Bronchial epithelial cell (primary cell): ENCODE measurements at places on chromosomes 12 and 14.

- DNase-seq = no peak
Observed at GRCh38 chr12:11861155-11861863, 209.4 kb upstream of the BCL2L14 start.

- no peak for DNase-seq
Observed at GRCh38 chr12:53505555-53506449, 1.5 kb downstream of the NPFF start.

- DNase-seq = no peak
Observed at GRCh38 chr14:90533591-90534021, 136.8 kb downstream of the CALM1 start.

- DNase-seq = no peak
Observed at GRCh38 chr14:90383731-90384542, 12.9 kb upstream of the CALM1 start.

DNA sequence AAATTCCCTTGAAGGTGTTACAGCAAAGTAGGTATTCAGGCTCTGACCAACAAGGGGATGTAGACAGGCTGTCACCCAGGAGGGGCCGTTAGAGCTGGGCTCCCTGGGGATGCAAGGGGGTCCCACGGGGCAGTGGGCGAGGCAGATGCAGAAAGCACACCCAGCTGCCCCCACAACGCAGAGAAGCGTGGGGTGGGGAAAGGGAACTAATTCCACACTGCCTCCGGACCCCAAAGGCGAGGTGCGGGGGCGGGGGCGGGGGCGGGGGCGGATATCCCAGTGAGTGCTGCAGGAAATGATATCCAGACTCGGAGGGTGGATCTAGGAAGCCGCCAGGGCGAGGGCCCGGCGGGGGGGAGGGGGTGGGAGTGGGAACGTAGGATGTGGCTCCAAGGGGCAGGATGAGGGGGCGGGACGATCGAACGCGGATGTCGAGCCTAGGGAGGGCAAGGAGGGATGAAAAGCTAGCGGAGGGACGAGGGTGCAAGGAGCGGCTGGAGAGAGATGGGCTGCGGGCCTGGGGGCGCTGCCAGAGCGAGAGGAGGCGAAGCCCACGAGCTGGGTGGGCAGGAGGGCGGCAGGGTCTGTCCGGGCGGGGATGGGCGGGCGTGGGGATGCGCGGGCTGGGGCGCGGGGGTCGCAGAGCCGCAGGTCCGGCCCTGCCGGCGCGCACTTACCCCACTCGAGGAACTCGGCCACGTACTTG, 874 bp downstream of the CDC42BPB start:
- peak; percentile 30 for DNase-seq

DNA sequence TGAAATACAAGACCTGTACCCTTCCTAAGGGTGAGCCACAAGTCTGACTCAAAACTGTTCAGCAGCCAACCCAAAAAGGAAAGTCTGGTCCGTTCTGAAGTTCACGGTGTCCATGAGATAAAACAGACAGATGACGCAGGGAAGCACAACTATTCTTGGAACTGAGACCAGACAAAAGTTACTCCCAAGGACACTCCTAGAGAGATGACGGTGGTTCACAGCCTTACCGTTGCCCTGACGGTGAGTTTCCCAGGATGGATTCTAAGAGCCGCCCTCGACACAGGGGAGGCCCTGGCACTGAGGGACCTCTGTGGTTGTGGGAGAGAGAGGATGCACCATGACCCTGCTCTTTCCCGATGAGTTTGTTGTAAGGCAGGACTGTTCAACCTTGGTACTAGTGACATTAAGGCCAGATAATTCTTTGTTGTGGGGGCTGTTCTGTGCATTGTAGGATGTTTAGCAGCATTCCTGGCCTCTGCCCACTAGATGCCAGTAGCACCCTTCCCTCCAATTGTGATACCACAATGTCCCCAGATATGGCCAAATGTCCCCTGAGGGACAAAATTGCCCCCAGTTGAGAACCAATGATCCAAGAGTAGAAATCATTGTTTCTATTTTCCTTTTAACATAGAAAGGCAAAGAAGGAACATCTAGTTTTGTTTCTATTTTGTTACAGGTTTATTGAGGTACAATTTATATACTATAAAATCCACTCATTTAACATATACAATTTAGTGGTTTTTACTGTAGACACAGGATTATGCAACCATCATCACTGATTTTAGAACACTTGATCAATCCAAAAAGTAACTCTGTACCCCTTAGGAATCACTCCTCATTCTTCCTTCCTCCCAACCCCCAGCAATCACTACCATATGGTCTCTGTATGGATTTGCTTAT, 23.0 kb downstream of the OR10P1 start:
- DNase-seq = no peak

GRCh38 chr12:91307957-91308670, 125.5 kb upstream of the DCN start:
- DNase-seq = no peak

DNA sequence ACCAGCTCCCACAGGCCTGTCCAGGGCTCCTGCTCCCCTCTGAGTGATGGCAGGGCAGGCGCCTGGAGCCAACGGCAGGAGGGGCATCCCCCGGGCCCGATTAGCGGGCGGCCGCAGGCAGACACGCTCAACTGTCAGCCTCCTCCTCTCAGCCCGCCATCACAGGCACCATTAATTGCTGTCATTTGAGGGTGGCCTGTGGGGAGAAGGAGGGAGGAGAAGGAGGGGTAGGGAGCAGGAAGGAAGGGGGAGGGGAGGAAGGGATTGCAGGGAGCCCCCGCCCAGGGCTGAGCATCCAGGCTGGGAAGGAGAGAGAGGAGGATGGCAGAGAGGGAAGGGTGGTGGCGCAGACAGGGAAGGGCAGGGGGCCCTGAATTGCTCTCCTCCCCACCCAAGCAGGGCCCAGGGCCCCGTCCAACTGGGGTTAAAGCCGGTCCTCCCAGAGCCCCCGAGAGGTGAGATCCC, 36.1 kb downstream of the NCOR2 start:
- no peak for DNase-seq

GRCh38 chr12:24285448-24285847, 336.0 kb upstream of the SOX5 start:
- no peak for DNase-seq

DNA sequence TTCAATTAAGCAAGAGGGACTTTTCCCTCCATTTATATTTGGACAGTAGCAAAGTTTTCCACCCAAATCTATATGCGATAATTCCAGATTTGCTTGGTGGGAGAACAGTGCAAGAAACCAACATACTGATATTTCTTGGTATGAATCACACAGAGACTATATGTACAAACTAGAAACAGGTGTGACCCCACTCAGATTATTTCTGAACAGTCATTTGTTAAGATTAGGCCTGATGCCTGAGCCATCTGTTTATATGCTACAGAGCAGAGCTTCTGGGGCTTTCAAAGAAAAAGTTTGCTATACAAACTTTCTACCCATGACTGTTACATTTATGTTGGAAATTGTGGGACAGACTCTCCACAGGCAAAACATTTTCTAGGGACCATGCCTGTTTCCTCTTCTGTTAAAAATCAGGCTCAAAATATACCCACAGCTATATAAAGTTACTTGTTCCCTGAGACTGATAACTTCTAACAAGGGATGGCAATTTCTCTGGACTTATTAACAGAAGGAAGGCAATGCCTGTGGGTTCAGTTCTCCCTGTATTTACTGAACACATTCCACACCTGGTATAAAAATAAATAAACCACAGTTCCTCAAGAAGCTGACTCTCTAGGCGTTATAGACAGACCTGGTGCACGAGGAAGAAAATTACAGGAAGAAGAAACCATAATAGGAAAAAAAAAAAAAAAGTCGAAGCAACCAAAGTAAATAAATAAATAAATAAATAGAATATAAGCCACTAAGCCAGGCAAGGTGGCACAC, 8.0 kb downstream of the PTPN21 start:
- no peak for DNase-seq

DNA sequence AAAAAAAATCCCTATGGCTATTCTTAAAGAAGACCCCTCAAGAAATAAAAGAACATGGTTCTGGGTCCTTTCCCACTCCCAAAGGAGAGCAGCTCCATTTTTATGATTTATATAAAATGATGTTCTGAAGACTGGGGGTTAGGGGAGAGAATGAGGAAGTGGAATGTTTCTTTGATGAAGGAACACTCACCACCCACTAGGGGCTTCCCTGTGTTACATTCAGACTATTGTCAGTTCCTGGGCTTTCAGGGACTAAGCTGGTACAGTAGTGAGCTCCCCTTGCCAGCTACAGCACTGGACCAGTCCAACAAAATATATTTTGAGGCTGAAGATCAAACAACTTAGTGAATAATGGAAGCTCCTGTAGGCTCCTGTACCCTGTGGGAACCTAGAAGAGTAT, 98.9 kb downstream of the HMGA2 start:
- no peak for DNase-seq

DNA sequence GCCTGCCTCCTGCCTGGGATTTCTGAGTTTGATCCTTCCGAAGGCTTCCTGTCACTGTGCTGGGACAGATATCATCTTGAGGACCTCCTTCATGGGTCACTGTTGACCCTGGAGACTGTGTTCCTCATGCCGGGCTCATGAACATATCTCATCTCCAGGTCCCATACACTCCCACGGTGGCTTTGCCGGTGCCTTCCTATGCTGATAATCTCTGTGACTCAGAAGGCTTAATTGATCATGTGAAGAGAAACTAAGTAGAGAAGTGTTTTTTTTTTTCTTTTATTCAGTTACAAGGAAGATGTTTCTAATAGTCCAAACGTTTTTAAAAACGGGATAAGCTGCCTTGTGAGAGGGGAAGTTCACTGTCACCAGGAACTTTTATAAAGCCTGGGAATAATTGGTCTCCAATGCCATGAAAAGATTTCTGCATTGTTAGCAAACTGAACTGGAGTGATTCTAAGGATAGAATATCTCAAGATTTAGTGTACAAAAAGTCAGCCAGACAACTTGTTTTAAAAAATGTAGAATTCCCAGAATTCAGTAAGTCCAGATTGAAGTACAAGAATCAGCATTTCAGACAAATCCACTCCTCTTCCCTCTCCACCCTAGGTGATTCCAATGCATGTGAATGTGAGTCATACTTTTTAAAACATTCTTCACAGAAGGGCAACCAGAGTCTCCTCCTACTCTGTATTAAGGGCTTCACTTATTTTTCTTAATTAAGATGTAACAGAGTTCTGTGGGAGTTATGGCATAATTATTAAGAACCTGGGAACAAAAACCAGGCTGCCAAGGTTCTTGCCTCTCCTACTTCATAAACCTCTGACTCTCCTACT, 139.8 kb upstream of the LGR5 start:
- peak; percentile 53 for DNase-seq

GRCh38 chr14:36941783-36942521, 230.5 kb downstream of the SLC25A21 start:
- peak; percentile 71 for DNase-seq

GRCh38 chr12:113058553-113058952, 2.0 kb downstream of the DTX1 start:
- DNase-seq = no peak

DNA sequence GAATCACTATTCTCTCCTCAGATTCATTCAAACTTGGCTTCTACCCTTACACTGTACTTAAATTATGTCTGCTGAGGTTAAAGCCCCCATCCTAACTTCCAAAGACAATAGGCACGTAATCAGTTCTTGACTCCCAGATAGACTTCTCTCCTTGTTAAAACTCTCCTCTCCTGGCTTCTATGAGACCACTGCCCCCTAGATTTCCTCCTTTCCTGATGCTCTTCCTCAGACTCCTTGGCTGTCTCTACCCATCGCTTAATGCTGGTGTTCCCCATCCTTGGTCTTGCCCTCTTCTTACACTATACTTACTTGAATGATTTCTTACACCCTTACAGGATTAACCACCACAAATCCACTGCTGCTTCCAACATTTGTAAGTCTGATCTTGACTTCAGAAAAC, 32.8 kb downstream of the TC2N start:
- no peak for DNase-seq

GRCh38 chr12:8559676-8560075, 19.0 kb upstream of the CLEC4E start:
- DNase-seq = no peak

DNA sequence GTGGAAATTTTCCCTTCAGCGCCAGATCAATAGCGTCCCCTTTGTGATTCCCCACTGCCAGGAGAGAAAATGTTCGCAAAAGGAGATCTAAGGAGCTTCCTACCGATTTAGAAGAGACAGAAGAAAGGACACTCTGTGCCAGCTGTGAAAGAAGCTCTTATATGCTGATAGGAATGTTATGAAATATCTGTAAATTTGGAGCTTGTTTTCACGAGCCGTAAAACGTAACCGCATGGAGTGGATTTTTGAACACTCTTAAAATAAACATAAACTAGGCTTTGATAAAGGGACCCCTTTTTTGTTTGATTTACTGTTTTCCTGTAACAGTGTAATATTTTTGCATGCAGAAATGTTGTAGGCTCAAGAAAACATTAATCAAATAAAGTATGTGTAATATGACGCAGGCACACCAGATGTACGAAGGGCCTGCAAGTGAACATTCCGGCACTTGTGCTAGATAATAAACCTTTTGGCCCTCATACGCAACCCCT, 346.8 kb downstream of the ETNK1 start:
- DNase-seq = no peak

GRCh38 chr12:6827982-6828780, at the start of gene P3H3:
Gene P3H3, plus strand, starts transcription at chr12:6828407. Its CDS starts 34 bp downstream, at chr12:6828441.
- DNase-seq = peak; percentile 19

GRCh38 chr12:108856428-108857157, 790 bp downstream of the SSH1 start:
- DNase-seq = peak; percentile 58

DNA sequence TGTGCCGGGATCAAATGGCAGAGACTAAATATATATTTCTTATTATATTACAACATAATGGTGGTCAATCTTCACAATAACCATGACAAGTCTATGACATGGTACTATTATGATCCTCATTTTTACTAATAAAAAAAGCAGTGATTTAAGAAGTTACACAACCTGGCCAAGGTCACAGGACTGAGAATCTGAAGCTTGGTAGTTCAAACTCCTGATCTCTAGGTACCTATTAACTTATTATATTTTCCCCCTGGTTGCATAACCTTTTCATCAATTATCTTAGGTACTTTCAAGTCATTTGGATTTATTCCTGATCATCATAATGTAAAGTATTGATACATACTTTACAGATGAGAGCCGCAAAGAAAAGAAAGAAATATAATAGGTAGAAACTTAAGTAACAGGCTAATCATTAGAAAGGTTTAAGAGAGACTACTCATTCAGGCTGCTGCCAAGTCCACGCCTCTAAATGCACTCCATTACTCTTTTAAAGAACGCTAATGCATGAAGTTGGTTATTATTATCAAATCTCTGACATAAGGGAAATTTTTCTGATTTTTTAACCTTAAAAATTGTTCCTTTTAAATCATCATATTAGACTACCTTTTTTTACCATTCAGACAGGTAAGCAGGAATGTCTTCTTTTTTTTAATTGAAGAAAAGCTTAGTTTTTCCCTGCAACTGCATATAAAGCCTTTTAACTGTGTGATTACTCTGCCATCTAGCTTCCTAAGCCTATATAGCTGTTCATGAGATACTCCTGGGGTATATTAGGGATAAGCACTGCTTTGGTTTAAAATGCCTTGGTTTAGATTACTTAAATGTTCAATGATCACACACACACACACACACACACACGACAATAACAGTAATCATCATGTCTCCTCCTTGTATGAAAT, 35.6 kb downstream of the RPS29 start:
- peak; percentile 27 for DNase-seq

GRCh38 chr12:8452036-8452435, 3.7 kb upstream of the CLEC6A start:
- no peak for DNase-seq
